Inflammatory macrophage treated with lipopolysaccharide for 4 hours (primary cell): ENCODE measurements at places on chromosomes 3 and 15.

- no peak for DNase-seq
Measured at GRCh38 chr3:136055491-136055890, 90.0 kb downstream of the PPP2R3A start.

DNA sequence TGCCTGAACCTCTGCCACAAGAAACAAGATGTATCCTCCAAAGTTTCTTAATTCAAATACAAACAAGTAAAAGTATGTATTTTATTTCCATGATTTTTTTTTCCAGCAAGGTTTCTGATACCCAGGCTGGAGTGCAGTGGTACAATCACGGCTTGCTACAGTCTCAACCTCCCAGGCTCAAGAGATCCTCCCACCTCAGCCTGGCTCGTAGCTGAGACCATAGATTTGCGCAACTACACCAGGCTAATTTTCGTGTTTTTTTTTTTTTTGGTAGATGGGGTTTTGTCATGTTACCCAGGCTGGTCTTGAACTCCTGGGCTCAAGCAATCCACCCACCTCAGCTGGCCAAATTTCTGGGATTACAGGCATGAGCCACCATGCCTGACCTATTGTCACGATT is 12.2 kb upstream of the VEPH1 start:
- DNase-seq: no peak

DNA sequence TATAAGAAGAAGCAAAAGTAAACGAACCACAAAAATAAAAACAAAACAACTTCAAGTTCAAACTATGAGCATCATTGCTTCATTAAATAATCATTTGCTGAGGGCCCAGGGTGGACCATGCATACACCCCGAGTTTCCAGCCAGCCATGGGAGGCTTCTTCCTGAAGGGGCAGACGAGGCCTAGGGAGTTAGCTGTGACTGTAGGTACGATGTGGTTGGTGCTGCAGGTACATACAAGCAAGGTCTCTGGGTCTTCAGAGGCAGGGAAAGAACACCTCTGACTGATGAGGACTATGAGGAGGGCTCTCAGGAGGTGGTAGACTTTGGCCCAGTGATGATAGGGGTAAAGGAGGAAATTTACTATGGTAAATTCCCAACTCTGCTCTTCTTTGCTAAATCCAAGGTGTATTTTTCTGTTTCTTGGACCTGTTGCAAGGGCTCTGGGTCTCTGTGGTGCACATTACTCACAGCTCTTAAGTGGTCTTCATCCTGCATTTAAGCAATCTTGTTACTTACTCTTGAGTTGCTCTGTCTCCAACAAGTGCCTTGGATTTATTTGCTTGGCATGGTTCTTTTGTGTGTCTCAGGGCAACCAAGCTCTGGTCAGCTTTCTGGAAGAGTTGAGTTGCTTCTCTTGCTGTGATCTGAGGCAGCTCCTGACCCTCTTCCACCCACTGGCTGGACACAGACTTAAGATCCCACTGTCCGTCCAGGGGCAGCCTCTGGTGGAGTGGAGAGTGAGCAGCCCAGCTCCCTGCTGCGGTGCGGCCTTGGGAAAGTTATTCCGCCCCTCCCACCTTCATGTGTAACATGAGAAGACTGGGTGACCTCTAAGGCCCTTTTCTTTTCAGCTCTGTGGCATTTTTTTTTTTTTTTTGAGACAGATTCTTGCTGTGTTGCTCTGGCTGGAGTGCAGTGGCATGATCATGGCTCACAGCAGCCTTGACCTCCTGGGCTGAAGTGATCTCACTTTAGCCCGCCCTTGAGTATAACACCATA is 56.1 kb upstream of the KIF23 start:
- no peak for DNase-seq

- DNase-seq: no peak
Measured at GRCh38 chr3:191750618-191751017, 289.7 kb downstream of the PYDC2 start.

GRCh38 chr15:59190291-59190690 is 16.4 kb upstream of the LDHAL6B start:
- no peak for DNase-seq

GRCh38 chr15:64847016-64847415 is 5.3 kb downstream of the PLEKHO2 start:
- DNase-seq: no peak

DNA sequence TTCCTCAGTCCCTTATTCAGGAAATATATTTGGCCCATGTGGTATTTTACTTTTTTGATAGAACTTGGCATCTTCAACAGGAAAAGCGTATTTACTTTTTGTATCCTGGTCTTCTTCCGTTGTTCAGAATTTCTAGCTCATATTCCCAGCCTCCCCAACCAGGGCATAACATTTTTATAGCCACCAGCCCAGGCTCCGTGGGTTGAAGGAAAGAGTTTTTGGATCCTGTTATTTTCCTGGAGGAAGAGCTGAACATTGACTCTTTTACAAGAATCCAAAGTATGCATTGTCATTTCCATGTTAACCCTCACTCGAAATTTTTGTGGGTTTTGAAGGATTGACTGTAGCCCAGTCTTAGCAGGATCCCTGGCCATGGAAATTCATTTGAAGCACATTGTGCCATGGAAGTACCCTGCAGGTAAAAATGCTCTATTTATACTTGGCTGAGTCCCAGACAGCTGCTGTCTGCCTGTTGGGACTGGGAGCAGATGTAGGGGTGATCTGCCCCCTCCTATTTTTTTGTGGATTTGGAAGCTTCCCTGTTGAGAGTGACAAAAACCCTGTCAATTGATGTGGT is 98.8 kb downstream of the AKAP13 start:
- DNase-seq: no peak

- no peak for DNase-seq
Measured at GRCh38 chr15:56295433-56295832, 51.8 kb upstream of the RFX7 start.

DNA sequence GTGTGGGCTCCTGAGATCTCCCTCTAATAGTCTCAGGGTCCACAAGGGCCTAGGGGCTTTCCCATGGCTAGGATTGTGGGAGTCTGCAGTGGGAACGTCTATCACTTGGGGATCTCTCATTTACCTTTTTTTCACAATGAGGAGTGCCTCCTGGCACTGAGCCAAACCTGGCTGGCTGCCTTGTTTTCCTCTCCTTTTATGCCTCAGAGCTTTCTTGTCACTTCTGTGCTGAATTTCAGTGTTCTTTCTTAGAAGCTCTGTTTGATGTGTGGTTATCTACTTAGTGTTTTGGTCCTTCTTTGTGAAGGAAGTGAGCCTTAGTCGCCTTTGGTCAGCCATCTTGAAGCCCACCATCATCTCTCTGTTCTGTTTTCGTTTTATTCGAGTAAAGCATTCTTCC is 33.9 kb downstream of the DOCK3 start:
- DNase-seq: no peak
